Thymus (tissue), 14 donors: ENCODE measurements at places on chromosomes 7 and 10.

DNA sequence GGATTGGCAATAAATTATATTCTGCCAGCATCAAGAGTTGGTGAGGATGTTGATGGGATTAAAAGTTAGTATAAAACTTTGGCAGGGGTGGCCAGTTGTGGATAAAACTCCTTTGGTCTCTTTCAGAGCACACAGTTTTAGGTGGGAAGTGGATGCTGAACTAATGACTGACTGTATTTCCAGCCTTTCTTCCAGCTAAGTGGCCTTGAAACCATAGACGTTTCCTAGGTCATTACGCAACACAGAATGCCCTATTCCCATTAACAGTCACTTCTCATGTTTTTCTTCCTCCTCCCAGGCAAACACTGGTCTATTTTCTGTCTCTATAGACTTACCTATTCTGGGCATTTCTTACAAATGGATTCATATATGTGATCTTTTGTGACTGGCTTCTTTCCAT is 467.4 kb downstream of the NEBL start:
- DNase-seq = no peak

- DNase-seq = no peak
These were observed 1.8 kb upstream of the WAPL start for GRCh38 chr10:86523348-86523747.

DNA sequence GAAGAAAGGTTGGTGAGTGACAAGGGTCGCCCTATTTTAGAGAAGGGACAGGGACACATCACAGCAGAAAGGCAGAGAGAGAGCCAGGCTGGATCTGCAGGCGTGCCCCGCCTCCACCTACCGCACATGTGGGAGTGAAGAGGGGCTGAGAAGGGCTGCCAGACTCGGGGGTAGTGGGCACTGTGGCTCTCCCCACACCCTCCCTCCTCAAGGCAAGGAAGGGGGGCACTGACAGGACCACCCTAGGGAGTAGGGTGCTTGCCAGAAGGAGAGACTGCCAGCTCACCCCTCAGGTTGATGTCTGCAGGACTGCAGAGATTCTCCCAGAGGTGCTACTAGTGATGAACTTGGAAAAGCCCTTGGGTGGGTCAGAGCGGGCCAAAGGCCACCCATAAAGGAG is 62.8 kb upstream of the ZRANB1 start:
- no peak for DNase-seq

- no peak for DNase-seq
These were observed 119.7 kb downstream of the FGFR2 start for GRCh38 chr10:121478556-121478955.

- no peak for DNase-seq
These were observed 49.4 kb downstream of the AKR1D1 start for GRCh38 chr7:138125598-138126111.

DNA sequence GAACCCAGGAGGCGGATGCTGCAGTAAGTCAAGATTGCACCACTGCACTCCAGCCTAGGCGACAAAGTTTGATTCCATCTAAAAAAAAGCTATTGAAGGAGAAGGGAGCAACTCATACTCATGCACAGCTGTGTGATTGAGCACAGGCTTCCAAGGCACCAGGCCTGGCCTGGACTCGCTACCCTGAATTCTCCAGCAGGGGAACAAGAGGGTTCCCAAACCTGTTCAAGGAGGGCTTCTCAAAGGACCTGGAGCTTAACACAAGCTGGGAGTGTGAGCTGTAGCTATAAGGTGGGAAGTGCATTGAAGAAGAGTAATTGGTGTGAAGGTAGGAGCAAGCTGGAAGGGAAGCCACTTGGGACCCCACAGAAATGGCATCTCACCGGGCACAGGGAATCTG is 15.1 kb upstream of the DDIT4 start:
- DNase-seq = no peak

- DNase-seq = no peak
These were observed 80.8 kb upstream of the PRSS1 start for GRCh38 chr7:142668495-142668894.

- DNase-seq = no peak
These were observed 40.4 kb downstream of the AFAP1L2 start for GRCh38 chr10:114363745-114364454.

GRCh38 chr7:24869572-24869971 is 110.4 kb downstream of the OSBPL3 start:
- DNase-seq = no peak

GRCh38 chr7:139340808-139341057 is 404 bp upstream of the FMC1 start:
- DNase-seq = no peak

- DNase-seq = no peak
These were observed 180.5 kb downstream of the TAX1BP1 start for GRCh38 chr7:27920281-27920946.

GRCh38 chr7:47100148-47100816 is 481.6 kb downstream of the TNS3 start:
- no peak for DNase-seq

DNA sequence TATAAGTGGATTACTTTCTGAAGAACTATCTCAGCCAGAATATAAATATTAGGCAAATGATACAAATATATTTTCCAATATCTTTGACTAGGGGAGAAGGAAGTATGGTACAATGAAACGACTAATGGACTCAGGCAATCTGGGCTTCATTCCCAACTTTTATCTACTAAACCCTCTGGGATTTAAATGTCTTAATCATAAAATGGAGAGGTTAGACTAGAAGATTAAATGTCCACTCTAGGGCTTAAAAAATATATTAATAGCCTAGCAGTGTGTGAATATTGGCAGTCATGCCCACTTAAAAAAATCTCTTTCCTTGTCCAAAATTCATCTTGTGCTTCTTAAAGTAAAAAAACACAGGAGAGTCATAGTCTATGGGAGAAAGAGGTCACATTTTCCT is 98.3 kb downstream of the CTTNBP2 start:
- no peak for DNase-seq
